ENCODE measurements at places on chromosomes 5 and 9. TPM values are rescaled to one million over a fixed set of nuclear protein-coding genes. Genes with fewer than 3 reads are reported as not detected.

The WNK2 gene
- 0.69 TPM for total RNA-seq

The PCDHB1 gene
- total RNA-seq: not detected

The BAAT gene
- not detected for total RNA-seq

The TEX48 gene
- total RNA-seq: not detected

The TAF11L10 gene
- total RNA-seq: not detected

The CDH18 gene
- total RNA-seq: not detected

The WDR31 gene
- 1.0 TPM for total RNA-seq

The CTXN3 gene
- not detected for total RNA-seq

Data from naive thymus-derived CD4-positive, alpha-beta T cell (primary cell).